H1 (cell line): ENCODE measurements at places on chromosomes 7 and 10.

- no peak for DNase-seq
Measured at GRCh38 chr10:121462281-121462680, 136.0 kb downstream of the FGFR2 start.

DNA sequence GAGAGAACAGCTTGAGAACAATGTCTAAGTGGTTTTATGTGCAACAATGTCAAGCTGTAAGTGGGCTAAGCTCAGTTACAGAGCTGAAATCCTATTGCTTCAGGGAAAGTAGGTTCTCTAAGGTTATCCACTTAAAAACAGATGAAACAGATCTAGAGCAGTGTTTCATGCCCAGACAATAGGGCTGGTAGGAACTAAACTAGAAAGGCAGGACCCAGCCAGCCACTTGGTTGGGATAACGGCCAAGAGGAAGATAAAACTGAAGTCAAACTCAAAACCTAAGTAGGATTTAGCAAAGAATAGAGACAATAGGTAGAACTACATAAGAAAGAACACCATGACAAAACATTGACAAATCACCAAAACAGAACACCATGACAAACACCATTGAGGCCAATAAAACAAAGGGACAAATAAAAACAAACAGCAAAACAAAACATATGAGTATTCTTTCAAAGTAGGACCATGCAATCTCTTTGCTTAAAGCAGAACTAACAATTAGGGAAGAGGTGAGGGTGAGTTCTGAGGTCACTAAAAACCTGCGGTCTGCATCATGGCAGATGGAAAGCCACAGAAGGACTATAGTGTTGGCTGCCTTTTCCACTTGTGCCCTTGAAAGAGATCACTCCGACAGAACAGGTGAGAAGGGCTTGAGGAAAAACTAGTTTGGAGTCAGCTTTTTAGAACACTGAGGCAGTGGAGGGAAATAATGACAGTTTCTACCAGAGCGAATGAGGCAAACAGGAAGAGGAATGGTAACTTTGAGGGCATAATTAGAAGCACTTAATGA lies 81.0 kb downstream of the HGF start:
- DNase-seq: no peak

DNA sequence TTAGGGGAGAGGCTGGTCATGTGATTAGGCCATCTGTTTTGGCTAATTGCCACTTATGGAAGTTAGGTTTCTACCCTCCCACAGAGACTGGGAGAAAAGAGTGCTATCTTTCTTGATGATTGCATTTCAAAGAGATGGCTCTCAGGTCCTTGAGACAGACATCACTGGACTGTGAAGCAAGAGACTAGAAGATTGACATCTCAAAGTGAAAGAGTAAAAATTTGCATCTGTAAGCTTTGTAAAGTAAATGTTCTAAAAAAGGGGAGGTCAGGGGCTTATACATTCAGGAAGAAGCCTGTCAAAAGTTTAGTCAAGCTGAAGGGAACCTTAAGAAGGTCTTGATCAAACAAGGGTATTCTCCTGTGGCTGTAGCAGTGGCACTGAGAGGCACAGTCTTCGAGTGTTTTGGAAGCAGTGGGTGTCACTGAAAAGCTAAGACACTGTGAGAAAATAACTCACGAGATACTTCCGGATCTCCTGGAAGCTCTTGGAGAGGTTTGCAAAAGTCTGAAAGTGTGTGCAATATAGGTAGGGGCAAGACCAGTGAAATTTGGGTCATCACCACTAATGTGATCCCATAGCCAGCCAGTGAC lies 342.1 kb downstream of the PHF14 start:
- no peak for DNase-seq

- DNase-seq: no peak
Measured at GRCh38 chr10:108034829-108035228, 870.3 kb upstream of the SORCS1 start.

DNA sequence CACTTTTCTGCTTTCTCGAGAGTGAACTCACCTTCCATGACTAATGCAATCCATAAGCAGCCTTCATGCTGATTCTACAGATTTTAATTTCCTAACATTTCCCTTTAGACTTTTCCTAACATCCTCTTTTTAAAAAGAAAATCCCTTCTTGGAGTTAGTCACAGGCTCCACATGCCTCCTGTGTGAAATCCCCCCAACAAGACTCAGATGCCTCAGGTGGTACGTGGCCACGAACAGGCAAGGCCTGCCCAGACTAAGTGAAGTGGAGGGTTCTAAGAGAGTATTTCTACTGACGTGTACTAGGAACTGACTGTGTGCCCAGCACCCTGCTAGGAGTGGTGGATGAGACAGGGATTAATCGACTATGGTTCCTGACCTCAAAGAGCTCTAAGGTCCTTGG lies 125.9 kb upstream of the HPS1 start:
- DNase-seq: no peak

DNA sequence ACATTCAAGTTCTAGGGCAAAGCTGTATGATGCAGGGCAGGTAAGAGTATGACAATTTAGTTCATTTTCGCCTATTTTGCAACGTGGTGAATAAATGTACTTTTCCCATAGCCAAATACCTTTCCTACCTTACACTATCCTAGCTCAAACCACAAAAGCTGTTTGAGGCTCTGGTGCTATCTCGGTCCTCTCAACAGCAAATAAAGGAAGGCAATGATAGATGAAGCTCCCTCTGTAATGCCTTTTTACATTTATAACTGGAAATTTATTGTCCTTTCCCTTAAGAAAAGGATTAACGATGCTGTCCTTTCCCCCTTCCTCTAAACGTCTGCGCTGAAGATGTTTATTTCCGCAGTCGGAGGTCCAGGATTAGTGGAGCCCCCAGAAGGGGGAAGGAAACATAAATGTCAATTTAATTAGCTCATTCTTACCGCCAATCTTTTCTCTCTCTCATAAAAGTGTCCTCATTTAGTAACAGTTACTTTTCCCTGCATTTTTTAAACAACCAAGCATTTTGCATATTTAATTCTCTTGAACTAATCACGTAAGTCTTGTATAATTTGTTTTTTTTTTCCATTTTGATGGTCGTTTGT lies 114.6 kb downstream of the PIP4K2A start:
- no peak for DNase-seq

- DNase-seq: no peak
Measured at GRCh38 chr7:131493581-131493980, 62.8 kb downstream of the PODXL start.

DNA sequence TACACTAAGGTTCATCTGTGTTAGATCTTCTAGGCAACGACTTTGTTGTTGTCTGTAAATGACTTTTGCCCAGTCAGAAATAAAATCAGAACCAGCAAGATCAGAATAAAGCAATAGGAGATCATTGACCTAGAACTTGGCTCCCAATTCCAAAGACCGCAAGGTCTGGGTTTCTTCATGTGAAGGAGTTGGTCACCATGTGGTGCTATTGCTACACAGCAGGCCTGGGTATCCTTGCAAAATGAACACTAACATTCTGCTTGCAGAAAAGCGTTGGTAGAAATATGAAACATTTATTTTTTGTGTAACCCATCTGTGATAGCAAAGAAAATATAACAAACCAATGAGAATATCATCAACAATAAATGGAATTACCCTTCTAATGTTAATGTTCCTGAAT lies 831.0 kb downstream of the NXPH1 start:
- DNase-seq: no peak

GRCh38 chr7:9307131-9307530 lies 873.7 kb downstream of the NXPH1 start:
- DNase-seq: no peak

- DNase-seq: no peak
Measured at GRCh38 chr7:106535234-106535932, 125.6 kb downstream of the CCDC71L start.

DNA sequence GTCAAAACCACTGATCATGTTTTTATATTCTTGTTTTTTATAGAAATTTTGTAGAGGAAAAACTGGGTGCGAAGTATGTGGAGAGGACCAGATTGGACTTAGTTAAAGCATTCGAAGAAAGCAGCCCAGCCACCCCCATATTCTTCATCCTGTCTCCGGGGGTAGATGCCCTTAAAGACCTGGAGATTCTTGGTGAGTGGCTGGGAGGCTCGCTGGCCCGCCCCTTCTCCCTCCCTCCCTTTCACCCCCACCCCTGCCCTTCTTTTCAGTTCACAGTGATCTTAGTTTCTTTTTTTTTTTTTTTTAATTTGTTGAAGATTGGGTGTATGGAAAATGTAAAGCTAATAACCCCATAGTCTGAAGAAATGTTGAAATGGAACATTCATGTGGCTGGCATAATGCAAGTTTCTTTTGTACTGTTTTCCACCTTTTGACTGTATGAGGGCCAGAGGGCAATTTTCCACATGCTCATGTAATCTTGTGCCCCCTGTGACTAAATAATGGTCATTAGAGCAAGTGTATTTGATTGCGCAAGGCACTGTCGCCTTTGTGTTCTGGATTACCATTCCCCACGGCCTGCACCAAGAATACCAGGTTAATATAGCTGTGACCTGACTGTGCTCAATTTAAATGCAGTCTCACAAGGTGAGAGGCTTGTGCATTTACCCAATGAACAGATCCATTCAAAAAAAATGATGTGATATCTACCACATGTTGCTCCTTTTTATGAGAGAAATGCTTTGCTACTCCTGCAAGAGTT lies 77.7 kb downstream of the CDCA7L start:
- DNase-seq: no peak

GRCh38 chr10:50516171-50516570 lies 107.6 kb downstream of the SGMS1 start:
- no peak for DNase-seq

- DNase-seq: no peak
Measured at GRCh38 chr7:155361346-155361680, 63.6 kb downstream of the INSIG1 start.

GRCh38 chr10:88851706-88852105 lies at the start of gene ANKRD22:
ANKRD22 (minus strand) TSS chr10:88851844; CDS start chr10:88851607, 237 bp downstream.
- DNase-seq: no peak

GRCh38 chr10:89301721-89302445 lies at the start of gene IFIT2:
IFIT2 (plus strand) TSS chr10:89302046; CDS start chr10:89302124, 78 bp downstream.
- DNase-seq: no peak

DNA sequence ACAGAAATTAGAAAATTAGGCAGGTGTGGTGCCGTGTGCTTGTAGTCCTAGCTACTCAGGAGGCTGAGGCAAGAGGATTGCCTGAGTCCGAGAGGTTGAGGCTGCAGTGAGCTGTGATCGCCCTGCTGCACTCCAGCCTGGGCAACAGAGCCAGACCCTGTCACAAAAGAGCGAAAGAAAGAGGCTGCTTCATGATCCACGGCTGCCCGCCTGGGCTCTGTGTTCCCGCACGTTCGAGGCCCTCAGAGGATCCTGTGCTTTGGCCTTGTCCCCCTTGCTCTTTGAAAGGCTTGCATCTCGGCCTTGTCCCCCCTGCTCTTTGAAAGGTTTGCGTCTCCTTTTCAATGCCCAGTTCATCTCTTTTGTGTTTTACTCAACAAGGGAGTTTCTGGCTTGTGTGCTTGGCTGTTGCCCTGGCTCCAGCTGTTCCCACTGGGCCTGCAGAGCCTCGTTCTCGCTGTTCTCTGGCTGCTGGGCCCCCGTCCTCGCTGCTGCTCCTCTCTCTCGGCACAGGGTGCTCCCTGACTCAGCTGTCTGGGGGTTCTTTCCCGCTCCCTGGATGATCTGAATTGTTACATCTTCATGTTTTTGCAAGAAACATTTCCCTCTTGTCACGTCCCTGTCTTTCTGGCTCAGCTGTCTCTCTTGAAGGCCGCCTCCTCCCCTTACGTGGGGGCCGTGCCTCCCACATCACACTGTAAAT lies 45.1 kb upstream of the INPP5A start:
- DNase-seq: no peak

- no peak for DNase-seq
Measured at GRCh38 chr10:49382826-49383225, 13.1 kb downstream of the DRGX start.

DNA sequence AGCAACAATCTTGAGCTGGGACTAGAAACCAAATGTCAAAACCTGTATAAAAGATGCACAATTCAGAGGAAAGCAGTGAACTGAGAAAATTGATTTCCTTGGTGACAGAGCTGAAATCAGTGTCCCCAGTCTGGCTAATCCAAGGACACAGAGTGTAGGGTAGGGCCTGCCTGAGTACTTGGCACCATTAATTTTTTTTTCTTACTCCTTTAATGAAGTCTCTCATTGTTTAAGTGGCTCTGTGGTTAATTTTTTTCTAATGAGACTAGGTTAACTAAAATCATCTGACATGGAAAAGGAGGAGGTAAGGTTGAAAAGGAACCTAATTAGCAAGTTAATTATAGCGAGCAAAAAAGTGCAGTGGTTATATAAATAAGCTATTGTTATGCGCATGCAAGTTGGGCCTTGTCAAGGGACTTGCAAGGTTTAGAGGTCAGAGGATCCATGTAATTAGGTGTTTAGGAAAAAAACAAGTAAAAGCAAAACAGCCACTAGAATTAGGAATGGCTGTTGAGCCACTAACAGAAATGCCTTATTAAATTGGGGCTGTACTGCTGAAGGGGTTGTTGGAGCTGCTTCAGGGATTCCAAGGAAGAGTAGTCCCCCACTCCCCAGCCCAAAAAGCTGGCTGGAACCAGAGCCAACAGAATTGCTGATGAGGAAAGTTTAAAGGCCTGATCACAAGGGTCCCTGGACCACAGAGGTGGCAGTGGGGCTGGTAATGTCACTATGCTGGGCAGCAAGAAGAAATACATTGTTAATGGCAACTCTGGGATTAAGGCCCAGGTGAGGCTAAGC lies 58.9 kb upstream of the STRIP2 start:
- no peak for DNase-seq

DNA sequence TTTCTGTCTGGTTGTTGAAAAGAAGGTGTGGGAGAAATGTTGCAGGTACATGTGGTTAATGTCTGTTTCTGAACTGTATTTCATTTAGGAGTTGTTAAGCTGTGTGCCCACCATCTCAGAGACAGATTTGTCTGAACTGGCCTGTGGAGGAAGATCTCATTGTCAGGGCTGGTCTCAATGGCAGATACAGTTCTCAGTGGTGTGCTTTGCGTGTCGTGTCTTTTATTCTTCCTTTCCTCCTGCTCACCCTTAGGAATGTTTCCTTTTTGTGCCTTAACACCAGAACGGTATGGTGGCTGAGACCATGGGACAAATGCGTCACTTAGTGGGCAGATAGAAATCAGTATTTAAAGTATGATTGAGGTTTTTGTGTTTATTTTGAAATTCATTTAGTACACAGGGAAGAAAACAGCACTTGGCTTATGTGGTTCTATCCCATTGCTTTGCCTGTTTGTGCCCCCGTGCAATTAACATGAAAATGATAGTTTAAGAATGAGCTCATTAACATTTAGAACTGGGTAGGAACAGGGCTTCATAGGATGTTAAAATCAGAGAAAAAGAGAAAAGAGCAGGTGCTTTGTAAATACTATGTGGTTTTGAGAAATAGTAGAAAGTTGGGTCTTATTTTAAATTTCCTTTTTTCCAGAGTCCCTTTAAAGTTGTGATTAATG lies 112.6 kb downstream of the AUTS2 start:
- DNase-seq: no peak

DNA sequence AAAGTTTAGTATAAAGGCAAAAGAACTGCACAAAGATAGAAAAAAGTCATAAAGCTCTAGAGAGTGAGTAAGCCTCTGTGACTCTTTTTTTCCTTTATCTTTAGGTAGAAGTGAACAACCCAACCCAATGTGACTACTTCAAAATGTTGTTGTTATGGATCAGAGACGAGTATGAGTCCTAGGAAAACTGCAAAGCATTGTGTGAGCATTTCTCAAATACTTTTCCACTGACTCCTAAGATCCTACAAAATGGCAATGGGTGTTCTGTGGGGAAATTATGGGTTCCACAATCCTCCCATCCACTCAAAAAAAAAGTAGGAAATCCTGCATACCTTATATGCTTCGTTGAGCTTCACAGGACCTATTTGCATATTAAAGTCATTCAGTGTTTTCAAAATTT lies 177.1 kb downstream of the DGKI start:
- no peak for DNase-seq

- no peak for DNase-seq
Measured at GRCh38 chr10:36717118-36717517, 408.3 kb upstream of the ANKRD30A start.

- DNase-seq: no peak
Measured at GRCh38 chr7:50147951-50148808, 55.1 kb upstream of the ZPBP start.
